ENCODE measurements at places on chromosomes 12 and 14.

DNA sequence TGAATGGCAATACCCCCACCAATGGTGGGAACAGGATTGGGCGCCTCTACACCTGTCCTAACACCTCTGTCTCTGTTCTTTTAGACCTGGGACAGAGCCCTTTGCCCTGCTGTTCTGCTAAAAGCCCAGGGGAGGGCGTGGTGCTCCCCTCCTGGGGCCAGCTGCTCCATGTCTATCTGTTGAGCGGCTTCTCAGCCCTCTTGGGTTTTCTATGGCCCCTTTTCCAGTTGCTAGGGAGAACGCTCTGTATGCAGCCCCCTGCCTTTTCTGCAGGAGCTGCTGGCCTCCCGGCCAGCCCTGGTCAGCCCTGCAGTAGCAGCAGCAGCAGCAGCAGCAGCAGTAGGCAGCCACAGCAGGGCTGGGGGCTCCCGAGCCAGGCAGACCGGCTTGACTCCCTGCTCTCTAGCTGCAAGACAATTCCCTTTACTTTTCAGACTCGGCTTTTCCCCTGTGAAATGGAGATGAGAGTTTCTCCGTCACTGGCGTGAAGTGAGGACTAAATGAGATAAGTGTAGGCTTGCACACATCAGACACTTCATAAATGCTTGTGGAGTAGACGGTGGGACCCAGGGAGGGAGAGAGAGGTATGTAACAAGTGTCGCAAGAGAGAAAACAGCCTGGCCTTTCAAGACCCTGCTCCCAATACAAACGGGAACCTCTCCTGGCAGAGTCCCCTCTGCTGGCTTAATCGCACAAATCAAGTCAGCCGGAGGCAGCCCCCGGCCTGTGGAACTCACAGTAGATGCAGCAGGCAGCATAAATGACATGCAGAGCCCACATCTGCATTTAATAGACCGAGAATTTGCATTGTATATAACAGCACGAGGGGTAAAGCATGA, 1.0 kb downstream of the RTL1 start:
- DNase-seq, result no peak

DNA sequence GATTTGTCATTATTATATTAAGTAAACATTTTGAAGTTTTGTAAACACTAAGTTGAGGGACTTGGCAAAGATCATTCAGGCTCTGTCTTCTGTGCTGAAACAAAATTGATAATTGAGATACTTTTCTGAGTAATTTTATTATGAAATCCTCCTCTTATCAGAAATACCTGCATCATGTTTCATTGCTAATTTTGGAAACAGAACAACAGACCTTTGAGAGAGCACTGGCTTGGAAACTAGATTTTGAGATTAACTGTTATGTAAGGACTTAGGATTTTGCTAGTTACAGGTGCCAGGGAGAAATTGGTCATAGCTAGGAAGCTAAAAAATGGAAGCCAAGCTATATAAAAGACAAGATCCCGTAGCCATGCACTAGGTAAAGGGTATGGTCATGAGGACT, 201.7 kb upstream of the DCN start:
- DNase-seq, result no peak

- DNase-seq, result no peak
Measured at GRCh38 chr14:47022721-47023120, 371.1 kb upstream of the RPL10L start.

GRCh38 chr12:83818881-83819280, 1093.7 kb downstream of the SLC6A15 start:
- no peak for DNase-seq

- peak; percentile 94 for DNase-seq
Measured at GRCh38 chr14:36367985-36368774, 47.7 kb upstream of the MBIP start.

DNA sequence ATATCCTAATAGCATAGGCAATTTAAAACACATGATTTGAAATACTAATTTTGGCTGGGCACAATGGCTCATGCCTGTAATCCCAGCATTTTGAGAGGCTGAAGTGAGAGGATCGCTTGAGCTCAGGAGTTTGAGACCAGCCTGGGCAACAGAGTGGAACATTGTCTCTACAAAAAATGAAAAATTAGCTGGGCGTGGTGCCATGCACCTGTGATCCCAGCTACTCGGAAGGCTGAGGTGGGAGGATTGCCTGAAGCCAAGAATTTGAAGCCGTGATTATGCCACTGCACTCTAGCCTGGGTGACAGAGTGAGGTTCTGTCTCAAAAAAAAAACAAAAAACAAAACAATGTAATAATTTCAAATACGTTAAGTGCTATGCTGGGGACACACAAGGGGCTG, 83.3 kb downstream of the SSPN start:
- DNase-seq, result no peak

DNA sequence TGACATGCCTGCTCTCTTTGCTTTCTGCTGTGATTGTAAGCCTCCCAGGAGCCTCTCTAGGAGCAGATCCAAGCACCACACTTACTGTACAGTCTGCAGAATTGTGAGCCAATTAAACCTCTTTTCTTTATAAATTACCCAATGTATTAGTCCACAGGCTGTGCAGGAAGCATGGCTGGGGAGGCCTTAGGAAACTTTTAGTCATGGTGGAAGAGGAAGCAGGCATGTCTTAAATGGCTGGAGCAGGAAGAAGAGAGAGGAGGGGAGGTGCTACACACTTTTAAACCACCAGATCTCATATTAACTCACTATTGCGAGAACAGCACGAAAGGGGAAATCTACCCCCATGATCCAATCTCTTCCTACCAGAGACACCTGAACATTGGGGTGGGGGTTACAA, 108.9 kb downstream of the DERA start:
- DNase-seq, result no peak

DNA sequence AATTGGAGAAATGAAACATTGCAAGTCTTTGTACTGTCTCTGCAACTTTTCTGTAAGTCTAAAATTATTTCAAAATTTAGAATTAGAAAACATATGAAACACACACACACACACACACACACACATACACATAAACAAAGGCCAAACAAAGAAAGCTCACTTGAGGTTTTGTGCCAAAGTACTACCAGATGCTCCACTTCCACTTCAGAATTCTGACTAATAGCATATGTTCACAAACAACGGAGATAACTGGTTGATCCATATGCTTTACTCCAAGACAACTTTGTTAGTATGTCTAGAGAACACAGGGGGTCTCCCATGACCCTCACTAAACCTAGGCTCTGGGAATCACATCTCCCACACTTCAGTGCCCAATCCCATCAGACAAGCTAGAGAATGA, 133.8 kb upstream of the CLEC14A start:
- no peak for DNase-seq

GRCh38 chr12:30063435-30063945, 279.7 kb upstream of the TMTC1 start:
- DNase-seq, result no peak

DNA sequence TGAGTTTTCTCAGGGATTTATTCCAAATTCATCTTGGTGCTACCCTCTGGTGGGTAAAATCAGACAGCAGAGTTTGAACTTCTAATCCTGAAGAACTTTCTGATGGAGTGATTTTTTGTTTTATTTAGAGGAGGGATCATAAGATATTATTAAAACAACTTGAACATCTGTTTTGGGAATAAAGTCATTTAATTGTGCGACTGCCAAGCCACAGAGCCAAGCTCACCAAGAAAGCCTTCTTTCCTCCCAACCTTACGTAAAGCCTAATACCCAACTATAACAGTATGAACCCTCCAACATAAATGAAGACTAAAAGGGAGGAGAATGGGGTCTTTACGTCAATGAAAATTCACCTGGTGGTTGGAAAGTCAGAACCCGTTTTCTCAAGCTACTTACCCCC, 205.5 kb upstream of the IGF1 start:
- DNase-seq, result no peak

DNA sequence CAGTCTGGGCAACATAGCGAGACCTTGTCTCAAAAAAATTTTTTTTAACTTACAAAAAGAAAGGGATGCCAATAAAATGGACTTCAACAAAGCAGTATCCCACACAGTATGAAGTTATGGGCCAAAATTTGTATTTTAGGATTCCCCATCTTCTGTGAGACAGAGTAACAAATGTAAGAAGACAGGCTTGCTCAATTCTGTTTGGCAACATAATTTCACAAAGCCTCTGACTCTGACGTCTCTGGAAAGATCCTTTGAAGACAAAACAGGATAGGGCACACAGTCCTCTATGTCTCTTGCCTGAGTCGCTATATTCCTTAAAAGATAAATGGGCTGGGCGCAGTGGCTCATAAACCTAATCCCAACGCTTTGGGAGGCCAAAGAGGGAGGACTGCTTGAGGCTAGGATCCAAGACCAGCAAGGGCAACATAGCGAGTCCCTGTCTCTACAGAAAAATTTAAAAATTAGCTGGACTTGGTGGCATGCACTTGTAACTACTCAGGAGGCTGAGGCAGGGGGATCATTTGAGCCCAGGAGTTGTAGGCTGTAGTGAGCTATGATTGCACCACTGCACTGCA, 1.1 kb upstream of the HOMEZ start:
- no peak for DNase-seq

GRCh38 chr12:30927222-30927611, 669 bp downstream of the TSPAN11 start:
- DNase-seq, result peak; percentile 61

- no peak for DNase-seq
Measured at GRCh38 chr14:89589400-89590118, 172.5 kb upstream of the FOXN3 start.

DNA sequence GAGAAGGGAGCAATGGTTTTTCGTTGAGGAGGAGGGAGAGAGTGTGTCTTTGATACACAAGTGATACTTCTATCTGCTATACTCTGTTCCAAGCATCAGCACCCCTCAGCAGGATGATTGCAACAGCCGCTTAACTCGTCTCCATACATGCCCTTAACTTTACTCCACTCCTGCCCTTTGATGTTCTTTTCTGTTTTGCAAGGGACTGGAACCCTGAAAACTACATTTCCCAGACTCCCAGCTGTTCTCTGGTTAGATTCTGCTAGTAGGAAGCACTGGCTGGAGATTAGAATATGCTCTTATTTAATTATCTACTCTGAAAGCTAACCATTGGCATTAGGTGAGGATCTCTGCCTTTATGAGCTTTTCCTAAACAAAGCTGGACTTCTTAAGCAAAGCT, 23.5 kb upstream of the CRADD start:
- DNase-seq, result no peak

- no peak for DNase-seq
Measured at GRCh38 chr12:65642061-65642661, 182.1 kb upstream of the HMGA2 start.

- DNase-seq, result peak; percentile 95
Measured at GRCh38 chr12:124567673-124568373, 411 bp upstream of the NCOR2 start.

DNA sequence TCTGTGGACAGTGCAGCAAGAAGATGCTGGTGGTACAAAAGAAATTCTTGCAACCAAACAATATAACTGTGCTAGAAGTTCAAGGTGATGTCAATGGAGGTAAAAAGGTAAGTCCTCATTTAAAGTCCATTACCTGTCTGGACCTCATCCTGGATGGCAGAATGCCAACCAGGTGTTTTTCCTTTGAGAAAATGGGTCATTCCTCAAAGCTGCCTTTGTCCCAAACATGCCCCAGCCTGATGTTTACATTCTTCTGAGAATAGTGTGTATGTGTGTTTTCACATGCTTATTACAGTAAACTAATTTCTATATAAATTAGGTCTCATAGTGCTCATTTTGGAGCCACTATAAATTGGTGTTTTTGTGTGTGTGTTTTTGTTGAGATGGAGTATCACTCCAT, 24.9 kb downstream of the ACTR6 start:
- no peak for DNase-seq

DNA sequence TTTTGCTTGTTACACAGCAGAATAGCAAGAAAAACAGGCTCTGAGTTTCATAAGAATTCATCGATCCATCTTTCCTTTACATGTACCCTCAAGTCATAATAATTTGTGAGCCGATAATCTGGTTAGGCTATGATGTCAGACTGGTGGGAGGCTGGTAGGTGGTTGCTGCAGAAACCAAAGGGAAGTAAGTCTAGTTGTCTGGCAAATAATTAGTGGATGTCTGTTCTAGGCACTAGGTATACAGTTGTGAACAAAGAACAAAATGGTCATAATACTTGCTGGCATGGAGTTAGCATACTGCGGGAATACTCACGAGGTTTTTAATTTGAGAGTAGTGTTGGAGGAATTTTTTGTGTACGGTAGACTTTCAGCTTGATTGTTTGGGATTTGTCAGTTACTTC, 8.8 kb downstream of the SUSD6 start:
- no peak for DNase-seq

DNA sequence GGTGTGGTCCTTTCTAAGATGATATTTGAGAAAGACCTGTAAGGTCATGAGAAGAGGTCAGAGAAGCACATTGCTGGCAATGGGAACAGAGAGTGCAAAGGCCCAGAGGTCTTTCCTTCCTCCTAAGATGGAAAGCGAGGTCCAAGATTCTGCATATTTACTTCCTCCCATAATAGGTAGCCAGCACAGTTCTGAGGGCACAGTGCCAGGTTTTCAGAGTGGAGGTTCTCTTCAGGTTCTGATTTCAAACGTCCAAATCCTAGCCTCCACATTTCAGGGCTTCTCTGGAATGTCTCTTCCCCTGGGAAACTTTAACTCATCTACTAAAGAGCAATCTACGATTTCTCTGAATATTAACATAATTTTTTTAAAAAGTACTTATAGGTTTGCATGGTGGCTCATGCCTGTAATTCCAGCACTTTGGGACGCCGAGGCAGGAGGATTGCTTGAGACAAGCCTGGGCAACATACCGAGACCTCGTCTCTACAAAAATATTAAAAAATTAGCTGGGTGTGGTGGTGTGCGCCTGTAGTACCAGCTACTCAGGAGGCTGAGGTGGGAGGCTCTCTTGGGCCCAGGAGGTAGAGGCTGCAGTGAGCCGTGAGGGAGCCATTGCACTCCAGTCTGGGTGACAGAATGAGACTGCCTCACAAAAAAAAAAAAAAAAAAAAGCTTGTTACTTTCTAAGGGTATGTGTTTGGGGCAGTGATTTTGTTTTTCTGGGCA, 526 bp upstream of the MRPL42 start:
- DNase-seq, result no peak

GRCh38 chr12:31508436-31509150, 82.3 kb downstream of the DENND5B start:
- no peak for DNase-seq

GRCh38 chr14:33184587-33184986, 245.9 kb downstream of the NPAS3 start:
- DNase-seq, result no peak

- no peak for DNase-seq
Measured at GRCh38 chr12:31004666-31005065, 69.0 kb upstream of the DDX11 start.

DNA sequence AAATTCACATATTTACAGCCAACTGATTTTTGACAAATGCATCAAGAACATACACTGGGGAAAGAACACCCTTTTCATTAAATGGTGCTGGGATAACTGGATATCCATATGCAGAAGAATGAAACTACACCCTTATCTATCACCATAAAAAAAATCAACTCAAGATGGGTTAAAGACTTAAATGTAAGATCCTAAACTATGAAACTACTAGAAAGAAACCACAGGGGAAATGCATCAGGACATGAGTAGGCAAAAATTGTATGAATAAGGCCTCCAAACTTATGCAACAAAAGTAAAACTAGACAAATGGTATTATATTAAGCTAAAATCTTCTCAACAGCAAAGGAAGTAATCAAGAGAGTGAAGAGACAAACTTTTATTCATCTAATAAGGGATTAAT, 242.6 kb downstream of the CPNE8 start:
- no peak for DNase-seq

GRCh38 chr12:124605150-124605882, 37.9 kb upstream of the NCOR2 start:
- peak; percentile 63 for DNase-seq

Measured in DMS79 treated with DMSO at 0.1 percent for 48 hours (cell line).